Activated CD4-positive, alpha-beta T cell treated with anti-CD3 and anti-CD28 coated beads, Interleukin-2, amount 50 U/mL, for 16 hours (primary cell): ENCODE measurements at places on chromosomes 7 and 10.

DNA sequence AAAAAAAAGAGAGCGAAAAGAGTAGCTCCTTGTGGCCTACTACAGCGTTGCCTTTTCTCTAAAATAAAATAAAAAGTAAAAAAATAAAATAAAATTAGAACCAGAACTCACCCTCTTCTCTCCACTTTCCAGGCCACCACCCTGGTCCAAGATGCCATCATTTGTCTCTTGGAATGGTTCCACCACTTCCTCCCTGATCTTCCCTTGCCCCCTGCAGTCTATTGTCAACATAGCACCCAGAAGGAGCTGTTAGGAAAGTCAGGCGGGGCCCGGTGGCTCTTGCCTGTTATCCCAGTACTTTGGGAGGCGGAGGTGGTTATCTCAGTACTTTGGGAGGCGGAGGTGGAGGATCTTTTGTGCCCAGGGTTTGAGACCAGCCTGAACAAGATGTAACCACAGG, 7.6 kb upstream of the GRID2IP start:
- no peak for DNase-seq

DNA sequence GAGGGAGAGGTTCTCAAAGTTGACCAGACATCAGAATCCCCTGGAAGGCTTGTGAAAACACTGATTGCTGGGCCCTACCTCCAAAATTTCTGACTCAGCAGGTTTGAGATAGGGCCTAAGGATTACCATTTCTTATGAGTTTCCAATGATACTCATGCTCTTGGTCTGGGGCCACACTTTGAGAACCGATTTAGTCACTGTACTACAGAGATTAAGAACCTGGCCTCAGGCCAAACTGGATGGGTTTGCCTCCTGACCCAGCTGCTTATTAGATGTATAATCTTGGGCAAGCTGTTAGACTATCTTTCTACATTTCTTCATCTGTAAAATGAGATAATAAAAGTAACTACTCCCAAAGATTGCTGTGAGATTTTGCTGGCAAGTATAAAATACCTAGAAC, 77.1 kb upstream of the SCIN start:
- no peak for DNase-seq

DNA sequence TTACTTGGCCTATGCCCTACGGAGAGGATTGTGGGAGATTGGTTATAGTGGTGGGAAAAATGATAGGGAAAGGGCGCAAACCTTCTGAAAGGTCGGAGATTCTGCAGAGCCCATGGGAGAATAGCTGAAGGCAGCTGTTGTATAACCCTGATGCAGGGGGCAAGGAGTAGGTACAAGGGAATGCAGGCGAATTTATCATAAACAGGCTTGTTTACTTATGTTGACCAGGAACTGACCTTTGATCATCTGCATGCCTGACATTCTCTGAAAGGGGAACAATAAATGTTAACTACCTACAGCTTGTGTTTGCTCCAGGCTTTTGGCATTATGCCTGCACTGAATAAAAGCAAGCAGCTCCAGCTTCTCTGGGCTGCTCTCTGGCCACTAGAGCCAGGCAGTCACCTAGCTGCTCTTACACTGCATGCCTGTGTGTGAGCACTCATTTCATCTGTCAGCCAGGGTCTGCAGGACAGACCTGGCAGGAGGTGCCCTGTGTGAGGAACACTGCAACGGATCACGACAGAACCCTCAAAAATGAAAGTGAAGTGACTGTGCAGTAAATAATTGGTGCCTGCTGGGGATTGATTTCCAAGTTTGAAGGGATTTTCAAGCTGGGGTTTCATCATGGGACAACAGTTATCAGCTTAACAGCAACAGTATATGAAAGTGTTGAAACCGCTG, 31.1 kb upstream of the ABCA13 start:
- no peak for DNase-seq

- no peak for DNase-seq
Measured at GRCh38 chr7:14115701-14116100, 126.2 kb upstream of the ETV1 start.

DNA sequence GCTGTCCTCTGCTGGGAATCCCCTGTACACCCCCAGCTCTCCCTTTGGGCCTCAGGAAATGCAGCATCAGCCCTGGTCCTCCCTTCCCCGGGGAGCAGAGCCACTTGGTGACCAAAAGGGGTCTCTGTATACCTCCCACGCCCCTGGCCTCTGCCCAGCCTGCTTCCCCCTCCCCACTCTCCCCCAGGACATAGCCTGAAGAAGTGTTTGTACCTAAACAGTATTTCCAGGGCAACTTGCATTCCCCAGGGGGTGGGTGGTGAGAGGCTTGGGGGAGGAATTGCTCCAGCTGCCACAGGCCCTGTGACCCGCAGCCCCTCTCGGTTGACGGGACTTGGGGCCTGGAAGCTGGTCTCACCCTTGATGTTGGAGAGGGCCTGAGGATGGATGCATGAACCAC, 39.3 kb downstream of the TMEM270 start:
- DNase-seq, result no peak

DNA sequence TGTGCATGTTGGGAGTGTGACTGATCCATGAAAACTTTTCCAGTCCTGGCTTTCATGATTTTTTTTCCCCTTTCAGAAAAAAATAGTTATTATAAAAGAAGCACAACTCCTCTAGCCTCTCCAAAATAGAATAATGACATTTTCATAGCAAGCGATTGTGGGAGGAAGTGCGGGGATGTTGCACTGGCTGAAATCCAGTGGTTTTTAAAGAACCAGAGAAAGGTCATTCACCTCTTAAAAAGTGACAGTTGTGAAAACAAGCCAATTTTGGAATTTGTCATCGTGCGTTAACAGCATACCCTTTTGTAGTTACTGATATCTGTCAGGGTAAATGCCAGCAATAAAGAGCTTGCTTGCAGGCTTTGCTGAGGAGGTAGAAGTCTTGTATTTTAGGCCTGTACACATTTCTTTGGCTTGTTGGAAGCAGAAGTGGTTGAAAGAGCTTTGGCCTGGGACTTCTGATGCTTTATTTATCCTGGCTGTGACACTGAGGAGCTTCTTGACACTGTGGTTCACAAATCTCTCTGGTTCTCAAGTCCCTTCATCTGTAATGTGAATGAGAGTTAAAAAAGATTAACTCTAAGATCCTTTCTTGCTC, 545.9 kb downstream of the REEP3 start:
- DNase-seq, result no peak

GRCh38 chr7:151277631-151278030, 29.1 kb upstream of the SMARCD3 start:
- no peak for DNase-seq

GRCh38 chr7:47932466-47933037, 15.7 kb downstream of the PKD1L1 start:
- DNase-seq, result no peak

- peak; percentile 36 for DNase-seq
Measured at GRCh38 chr10:52740913-52741675, 31.5 kb downstream of the MBL2 start.

- no peak for DNase-seq
Measured at GRCh38 chr7:81114633-81115032, 195.8 kb upstream of the SEMA3C start.

DNA sequence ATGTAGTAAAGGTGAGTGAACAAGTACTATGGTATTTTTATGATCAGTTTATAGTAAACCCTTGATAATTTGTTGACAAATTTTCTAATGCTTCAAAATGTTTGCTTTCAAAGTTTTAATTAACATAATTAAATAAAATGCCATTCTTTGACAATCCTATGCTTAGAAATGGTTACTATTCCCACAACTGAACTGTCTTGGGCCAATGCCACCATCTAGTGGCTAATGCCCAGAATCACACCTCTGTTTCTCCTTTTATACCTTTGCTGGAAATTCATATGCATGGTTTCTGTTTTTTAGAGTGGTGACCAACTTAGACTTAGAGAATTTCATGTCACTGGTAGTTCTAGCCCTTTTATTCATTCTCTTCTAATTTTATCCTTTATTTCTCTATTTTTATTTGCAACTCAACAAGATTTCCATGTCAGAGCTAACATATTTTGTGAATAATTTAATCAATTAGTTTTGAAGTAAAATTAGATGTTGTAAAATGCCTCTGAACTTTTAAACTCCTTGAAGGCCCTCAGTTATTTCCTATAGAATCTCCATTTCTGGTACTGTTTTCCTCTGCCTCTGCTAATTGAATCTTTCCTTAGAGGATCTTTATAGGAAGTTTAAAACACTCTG, 31.1 kb downstream of the PCGF5 start:
- DNase-seq, result peak; percentile 61

DNA sequence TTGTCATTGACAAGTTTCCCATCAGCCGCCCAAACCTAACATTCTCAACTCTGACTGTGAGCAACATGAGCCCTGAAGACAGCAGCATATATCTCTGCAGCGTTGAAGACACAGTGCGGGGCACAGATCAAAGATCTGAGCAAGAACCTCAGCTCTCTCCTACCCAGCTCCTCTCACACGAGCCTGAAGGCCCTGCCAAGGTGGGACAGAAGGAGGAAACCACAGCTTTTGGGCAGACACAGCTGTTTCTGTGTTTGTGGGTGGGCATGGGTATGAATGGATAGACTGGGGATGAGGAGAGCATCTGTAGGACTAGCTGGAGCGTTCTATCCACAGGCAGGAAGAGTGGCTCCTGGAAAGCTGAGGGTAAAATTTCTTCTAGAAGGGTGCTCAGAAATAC, 8.5 kb upstream of the PRSS1 start:
- DNase-seq, result no peak

DNA sequence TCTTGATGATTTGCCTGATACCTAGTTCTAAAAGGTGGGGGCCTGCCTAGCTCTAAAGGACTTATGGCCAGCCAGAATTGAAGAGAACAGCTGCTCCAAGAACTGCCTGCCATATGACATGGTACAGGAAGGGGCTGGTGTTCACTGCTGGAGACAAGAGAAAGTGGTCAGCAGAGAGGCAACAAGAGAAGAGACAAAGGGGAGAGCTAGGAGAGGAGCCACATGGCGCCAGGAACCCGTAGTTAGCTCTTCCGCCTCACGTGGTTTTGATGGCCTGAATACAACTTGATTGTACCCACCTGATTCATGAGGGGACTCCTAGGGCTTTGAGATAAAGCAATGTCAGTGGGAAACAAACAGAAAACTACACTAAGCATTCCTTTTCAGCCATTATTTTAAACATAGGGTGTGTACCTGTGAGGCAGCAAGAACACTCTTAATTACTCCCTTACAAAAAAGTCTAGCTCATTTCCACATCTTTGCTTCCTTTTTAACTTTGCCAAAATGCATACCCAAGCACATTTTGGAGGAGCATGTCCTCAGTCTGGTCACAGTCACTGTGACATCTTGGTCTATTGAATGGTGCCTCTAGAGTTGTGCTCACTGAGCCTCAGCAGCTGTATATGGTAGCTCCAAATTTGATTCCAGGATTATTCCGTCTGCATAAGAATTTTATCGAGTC, 71.6 kb downstream of the CCDC71L start:
- no peak for DNase-seq

DNA sequence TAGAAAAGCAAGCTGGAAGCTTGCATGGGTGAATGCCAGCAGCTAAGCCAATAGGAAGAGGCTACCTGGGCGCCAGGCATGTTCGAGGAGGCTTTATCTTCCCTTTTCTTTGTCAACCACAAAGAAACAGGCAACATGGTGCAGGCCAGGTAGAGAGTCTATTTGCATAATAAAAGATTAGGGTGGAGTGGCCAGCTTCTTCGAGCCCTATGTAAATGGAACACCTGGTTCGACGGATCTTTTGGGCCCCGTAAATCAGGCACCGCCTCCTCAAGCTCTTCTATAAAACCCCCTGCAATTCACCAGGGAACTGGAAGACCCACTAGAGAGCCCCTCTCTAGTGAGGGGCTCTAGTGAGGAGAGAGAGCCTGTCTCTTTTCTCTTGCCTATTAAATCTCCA, 1106.2 kb upstream of the CELF2 start:
- no peak for DNase-seq

- DNase-seq, result no peak
Measured at GRCh38 chr10:71064413-71065118, 147.8 kb upstream of the UNC5B start.

GRCh38 chr7:120307991-120308545, 35.1 kb downstream of the KCND2 start:
- DNase-seq, result no peak

DNA sequence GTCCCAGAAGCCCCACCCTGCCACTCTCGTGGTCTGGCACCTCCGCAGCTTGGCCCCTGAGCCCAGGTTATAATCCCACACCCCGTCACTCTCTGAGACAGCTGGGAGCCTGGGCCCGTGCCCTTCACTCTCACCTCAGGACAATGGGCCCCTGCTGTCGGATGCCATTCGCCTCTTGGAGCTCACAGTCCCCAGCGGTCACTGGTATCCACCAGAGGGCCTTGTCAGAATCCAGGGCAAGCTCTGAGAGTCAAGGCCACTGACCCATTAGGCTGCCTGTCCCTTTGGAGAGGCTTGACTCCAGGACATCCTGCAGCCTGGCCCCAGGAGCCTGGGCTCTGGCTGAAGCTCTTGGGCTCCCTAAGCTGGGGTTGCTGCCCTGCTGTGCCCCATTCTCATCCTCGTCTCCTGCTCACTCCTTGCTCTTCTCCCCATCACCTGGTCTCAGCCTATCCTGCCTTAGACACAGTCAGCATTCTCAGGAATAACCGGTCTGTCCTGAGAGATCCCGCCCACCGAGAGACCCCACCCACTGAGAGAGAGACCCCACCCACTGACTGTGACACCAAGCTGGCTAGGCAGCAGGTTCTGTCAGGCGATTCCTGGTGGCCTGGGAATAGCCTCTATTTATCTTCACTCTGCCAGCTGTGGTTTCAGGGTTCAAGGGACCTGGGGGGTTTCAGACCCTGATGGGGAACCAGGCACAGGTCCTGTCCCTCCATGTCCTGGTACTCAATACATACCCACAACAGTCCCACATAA, 27.7 kb downstream of the CPXM2 start:
- no peak for DNase-seq

DNA sequence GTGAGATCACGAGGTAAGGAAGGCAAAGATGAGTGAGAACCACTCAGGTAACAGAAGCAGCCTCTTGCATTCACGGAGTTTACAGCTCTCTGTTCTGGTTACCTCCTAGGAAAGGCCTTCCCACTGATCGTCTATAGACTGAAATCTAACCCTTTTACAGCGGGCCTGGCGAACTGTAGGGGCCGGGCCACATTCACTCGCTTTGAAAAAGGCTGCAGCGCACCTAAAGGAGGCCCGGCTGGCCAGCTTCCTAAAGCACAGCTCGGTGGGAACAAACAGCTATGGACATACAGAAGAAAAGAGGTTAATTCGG, 565 bp downstream of the ATP5MK start:
- no peak for DNase-seq

- DNase-seq, result peak; percentile 34
Measured at GRCh38 chr7:134701272-134701671, 54.6 kb downstream of the BPGM start.

GRCh38 chr10:2543142-2543886, 524.0 kb upstream of the PFKP start:
- no peak for DNase-seq
